Bone marrow (tissue), 2 donors: ENCODE measurements at places on chromosomes 4 and X.

DNA sequence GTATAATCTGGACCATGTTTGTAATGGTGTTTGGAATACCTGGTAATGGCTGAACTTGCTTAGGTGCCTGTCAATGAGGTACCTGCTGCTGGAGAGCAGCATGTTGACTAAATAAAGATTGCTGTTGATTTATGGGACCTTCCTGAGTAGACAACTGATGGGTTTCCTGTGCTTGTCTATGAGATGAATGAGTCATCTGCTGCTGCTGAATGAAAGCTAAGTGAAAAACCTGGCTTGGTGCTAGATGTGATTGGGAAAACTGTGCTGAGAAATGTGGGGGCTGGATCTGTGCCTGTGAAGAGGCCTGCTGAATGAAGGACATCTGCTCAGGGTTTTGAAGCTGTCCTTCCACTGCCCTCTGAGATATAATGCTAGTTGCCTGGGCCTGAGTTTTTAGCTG is 69.6 kb downstream of the WNK3 start:
- no peak for DNase-seq

DNA sequence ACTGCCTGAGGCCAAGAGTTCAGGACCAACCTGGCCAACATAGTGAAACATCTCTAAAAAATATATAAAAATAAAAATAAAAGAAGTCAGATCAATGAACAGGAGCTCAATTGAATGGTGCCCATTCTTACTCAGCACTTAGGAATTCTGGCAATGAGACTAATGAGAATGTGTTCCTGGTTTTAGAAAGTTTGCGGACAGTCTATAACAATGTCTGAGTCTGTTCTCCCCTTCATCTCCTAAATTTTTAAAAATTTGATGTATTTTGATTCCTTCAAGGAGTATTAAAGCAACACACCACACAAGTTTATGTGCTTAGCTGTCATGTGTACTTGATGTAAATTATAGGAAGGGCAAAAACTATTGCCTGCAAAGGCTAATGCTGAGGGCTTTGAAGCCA is 30.6 kb upstream of the KCNIP4 start:
- DNase-seq, result no peak

- DNase-seq, result no peak
These were observed 96.4 kb upstream of the HS3ST1 start for GRCh38 chr4:11525085-11525484.

- no peak for DNase-seq
These were observed 10.9 kb downstream of the ADH6 start for GRCh38 chr4:99207911-99208718.

DNA sequence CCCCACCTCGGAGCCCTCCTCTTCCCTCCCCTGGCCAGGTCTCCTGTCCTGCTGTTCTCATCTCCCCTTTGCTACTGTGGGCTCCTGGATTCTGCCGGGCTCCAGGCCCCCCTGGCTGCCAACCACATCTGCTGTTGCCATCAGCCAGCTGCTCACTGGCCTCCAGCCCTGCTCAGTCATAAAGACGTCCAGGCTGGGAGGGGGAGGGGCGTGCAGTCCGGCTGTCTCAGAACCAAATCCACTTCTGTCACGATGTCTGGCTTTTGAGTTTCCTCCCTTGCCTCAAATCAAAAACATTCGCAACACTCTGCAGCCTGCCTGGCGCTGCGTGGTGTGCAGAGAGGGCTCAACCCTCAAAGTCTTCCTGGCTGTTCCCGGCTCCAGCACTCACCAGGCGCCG is 7.1 kb downstream of the RASL11B start:
- no peak for DNase-seq

DNA sequence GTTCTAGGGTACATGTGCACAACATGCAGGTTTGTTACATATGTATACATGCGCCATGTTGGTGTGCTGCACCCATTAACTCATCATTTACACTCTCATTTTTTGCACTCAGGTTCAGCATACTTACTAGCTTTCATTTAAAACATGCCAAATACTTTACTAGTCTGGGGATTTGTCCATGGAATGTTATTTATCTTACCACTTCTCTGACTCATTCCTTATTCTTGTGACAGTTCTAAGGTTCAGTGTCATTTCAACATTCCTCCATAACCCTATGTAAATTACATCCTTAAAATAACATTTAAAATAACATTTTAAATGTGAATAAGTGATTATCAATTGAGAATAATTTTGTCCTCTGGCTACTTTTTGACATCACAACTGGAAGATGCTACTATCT is 19.5 kb upstream of the SYTL5 start:
- DNase-seq, result no peak

DNA sequence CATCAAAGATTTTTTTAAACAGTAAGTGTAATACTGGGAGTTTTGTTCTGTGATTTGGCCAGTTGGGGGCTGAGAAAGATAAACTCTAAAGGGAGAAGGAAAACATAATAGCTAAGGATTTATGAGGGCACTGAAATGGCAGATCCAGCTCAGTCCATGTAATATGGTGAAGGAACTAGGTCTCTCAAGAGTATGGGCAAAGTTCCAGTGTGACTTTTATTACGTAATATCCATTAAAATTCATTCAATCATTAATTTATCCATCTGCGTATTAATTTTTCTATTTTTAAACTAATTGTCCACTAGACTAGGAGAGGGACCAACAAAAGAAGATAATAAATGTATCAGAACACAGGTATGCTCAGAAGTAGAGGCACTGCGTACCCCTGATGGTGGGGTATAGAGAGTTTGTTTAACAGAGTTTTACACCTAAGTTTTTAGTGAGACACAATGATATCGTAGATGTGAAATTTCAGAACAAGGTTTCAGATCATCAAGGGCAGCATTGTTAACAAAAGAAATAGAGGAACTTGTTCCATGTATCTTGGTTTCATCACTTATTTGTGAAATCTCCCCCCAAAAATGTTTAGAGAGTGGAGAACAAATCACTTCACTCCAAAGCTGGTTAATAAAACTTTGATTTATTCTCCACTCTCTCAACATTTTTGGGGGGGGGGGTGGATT is 351.1 kb downstream of the GRXCR1 start:
- DNase-seq, result no peak

DNA sequence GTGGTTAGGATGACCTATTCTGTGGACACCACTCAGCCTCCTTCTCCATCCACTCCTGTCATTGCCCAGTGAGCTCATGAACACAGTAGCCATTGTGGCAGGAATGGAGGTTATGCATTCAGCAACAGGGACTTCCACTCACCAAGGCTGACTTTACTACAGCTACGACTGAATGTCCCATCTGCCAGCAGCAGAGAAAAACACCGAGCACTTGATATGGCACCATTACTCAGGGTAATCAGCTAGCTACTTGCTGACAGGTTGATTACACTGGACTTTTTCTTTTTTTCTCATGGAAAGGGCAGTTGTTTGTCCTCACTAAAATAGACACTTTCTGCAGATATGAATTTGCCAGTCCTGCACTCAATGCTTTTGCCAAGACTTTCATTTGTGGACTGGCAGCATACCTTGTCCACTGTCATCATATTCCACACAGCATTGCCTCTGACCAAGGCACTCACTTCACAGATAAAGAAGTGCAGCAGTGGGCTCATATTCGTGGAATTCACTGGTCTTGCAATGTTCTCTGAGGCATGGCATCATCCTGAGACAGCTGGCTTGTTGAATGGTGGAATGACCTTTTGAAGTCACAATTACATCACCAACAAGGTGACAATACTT is 37.3 kb upstream of the UGT2B4 start:
- DNase-seq, result no peak

- DNase-seq, result no peak
These were observed 121.3 kb downstream of the IDS start for GRCh38 chrX:149383852-149384251.

GRCh38 chrX:42748067-42748850 is 29.7 kb downstream of the PPP1R2C start:
- DNase-seq, result no peak

DNA sequence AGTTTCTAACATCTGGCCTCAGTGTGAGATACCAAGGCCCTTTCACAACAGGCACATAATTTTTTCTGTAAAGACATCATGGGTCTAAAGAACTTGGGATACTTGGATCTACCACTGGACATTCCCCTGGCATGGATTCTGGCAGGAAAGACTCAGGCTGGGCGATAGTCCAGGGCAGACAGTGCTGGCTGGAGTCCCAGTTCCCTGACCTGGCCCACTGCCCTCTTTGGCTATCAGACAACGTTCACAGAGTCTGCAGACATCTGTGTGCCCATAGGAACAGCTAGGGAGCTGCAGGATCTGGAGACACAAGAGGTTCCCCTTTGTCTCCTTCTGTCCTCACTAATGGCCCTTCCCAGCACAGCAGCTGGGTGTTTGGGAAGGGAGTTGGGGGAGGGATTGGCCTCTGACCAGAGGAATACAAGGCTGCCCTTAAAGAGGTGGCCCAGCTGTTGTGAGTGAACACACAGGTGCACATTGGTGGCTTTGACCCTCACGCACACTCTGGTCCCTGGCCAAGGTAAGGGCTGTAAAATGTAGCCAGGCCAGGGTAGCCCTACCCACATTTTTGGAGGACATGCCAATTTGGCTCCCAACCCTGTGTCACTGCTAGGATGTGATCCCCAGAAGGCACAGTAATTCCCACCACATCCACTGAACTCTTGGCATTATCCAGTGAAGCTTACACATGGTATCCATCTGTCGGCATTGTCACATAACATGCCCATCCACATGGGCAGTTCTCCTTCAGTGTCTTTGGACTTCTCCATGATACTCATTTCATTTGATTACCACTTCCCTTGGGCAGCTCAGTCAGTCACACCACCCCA is 72.3 kb downstream of the SOX3 start:
- no peak for DNase-seq

- DNase-seq, result no peak
These were observed 52.1 kb downstream of the CT47B1 start for GRCh38 chrX:120823556-120823955.

DNA sequence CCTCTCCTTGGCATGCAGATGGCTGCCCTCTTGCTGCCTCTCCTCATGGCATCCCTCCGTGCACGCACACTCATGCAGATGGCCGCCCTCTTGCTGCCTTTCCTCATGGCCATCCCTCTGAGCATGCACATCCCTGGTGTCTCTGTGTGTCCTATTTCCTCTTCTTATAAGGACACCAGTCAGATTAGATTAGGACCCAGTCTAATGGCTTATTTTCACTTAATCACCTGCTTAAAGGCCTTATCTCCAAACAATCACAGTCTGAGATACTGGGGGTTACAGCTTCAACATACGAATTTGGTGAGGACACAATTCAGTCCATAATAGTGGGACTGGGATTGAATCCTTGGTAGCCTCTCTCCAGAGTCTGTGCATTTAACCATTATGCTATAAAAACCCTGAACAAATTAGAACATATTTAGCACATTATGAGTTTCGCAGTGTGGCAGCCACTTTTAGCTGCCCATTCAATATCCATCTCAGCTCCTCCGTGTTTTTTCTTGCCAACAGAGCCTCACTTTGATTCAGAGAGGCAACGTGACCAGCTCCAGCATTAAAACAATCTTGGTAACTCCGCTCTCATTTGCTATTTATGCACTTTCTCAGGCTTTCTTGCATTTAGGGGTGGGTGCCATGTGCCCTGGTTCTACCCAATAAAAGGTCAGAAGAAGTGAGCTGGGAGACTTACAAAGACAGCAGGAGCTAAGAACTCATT is 26.2 kb upstream of the TMEM150C start:
- DNase-seq, result no peak

DNA sequence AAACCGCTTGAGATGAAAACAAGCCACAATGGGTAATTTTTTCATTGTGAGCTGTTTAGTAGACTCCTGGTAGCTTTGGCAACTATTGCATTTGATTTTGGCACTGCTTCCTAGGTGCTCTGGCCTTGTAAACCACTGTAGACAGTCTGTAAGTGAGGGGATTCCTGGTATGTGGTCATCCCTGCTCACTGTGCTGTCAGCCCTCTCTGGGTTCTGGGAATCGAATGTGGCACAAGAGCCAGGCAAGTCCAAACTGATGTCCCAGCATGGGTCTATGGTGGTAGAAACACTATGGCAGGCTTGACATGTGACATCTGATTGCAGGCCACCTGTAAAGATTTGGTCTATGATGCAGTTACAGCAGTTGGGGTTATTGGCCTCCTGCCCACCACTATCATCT is 2.5 kb downstream of the USP51 start:
- DNase-seq, result no peak

GRCh38 chr4:182829196-182829595 is 88.0 kb downstream of the DCTD start:
- DNase-seq, result no peak

DNA sequence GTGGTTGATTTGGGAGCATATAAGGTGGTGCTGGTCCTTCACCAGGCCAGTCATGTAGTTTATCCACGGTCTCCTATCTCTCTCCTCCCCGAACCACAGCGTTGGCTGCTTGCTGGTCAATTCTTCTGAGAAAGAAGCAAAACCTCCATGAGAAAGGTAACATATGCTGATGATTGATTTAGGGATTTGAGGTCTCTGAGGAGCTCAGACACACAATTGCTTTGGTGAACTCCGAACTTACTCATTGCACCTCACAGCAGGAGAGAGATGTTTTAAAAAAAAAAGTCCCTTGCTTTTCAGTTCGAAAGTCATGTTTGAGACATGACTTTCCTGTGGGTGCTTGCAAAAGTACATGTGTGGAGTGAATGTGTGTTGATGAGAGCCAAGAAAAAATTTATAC is 100.2 kb downstream of the TSPAN7 start:
- DNase-seq, result no peak

DNA sequence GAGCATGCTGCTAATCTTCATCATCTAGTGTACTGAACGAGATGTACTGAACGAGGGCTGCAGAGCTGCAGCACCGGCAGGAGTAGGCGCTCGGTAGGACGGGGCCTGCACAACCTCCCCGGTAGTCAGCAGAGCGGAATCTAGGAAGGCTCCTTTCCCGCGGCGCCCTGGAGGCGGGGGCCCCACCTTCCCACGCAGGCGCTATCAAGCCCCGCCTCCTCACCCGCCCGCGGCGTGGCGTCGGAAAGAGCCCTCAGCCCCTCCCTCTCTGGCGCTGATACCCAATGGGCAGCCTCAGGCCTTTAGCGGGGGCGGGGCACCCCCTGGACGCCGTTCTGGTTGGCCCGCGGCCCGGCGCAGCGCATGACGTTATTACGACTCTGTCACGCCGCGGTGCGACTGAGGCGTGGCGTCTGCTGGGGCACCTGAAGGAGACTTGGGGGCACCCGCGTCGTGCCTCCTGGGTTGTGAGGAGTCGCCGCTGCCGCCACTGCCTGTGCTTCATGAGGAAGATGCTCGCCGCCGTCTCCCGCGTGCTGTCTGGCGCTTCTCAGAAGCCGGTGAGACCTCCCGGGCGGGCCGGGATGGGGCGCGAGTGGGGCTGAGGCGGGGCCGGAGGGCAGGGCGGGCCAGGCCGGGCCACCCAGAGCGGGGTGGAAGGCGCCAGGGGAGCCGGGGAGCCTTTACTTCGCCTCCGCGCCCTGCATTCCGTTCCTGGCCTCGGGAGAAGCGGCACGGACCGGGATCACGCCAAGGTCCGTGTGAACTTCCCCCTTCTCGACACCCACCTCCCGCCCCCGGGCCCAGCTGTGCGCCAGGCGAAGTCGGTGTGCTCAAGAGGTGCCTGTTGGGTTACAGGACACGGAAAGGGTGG is at the start of gene PDHA1:
Gene PDHA1 (plus strand): TSS at position 393 of the 874 bp plus-strand sequence. CDS start 111 bp downstream, at position 504.
- peak; percentile 43 for DNase-seq

DNA sequence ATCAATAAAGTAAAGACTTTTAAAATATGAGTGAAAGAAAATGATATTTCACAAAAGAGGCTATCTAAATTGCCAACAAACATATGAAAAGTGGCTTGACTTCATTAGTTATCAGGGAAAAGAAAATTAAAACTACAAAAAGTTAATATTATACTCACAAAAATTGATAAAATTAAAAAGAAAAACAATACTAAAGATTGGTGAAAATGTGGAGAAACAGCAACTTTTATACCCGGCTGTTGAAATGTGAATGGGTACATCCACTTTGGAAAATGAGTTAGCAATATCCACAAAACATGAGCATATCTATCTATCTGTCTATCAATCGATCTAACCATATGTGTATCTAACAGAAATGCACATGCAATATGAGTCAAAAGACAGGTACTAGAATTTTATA is 122.3 kb downstream of the ANAPC10 start:
- no peak for DNase-seq
